ENCODE measurements at places on chromosomes 12 and 14. TPM values are rescaled to one million over a fixed set of nuclear protein-coding genes. Genes with fewer than 3 reads are reported as not detected.

The SYCP3 gene
- total RNA-seq: 0.13 TPM

The CCDC198 gene
- total RNA-seq: not detected

The SIX6 gene
- total RNA-seq: not detected

The OR4E2 gene
- total RNA-seq: not detected

The GPR84 gene
- not detected for total RNA-seq

The TSHR gene
- 0.31 TPM for total RNA-seq

The CLEC4C gene
- not detected for total RNA-seq

The DTX1 gene
- 2.2 TPM for total RNA-seq

The NEUROD4 gene
- total RNA-seq: under 0.01 TPM

The VRTN gene
- not detected for total RNA-seq

The FNTB gene
- 11.7 TPM for total RNA-seq

The CPSF6 gene
- total RNA-seq: 21.1 TPM

The OR6C6 gene
- not detected for total RNA-seq

The AACS gene
- 22.9 TPM for total RNA-seq

The GCN1 gene
- total RNA-seq: 43.5 TPM

The TMCC3 gene
- total RNA-seq: 16.3 TPM

The TMEM132C gene
- total RNA-seq: 0.89 TPM

The MYBPC1 gene
- 2,328 TPM for total RNA-seq

The PTCSC3 gene
- not detected for total RNA-seq

The RFX4 gene
- 0.09 TPM for total RNA-seq

The CAPZA3 gene
- total RNA-seq: not detected

The ITGA7 gene
- total RNA-seq: 255 TPM

The KDM2B gene
- total RNA-seq: 15.3 TPM

The SOAT2 gene
- total RNA-seq: 0.04 TPM

The PCED1B gene
- 0.22 TPM for total RNA-seq

The GSG1 gene
- 6.3 TPM for total RNA-seq

The AHNAK2 gene
- 21.6 TPM for total RNA-seq

The INSM2 gene
- total RNA-seq: not detected

The LMNTD1 gene
- total RNA-seq: 0.18 TPM

The FGD4 gene
- total RNA-seq: 35.4 TPM

The COCH gene
- 6.3 TPM for total RNA-seq

The BDKRB1 gene
- 0.53 TPM for total RNA-seq

The RNASE4 gene
- 18.4 TPM for total RNA-seq

The FLRT2 gene
- 78.3 TPM for total RNA-seq

The PYM1 gene
- 22.2 TPM for total RNA-seq

The RAD9B gene
- 3.5 TPM for total RNA-seq

The TPH2 gene
- total RNA-seq: not detected

The DACT1 gene
- total RNA-seq: 26.6 TPM

The HOXC4 gene
- 10.1 TPM for total RNA-seq

The GALC gene
- 18.5 TPM for total RNA-seq

The TAS2R8 gene
- total RNA-seq: 0.04 TPM

The SYT1 gene
- 2.5 TPM for total RNA-seq

Data from muscle of leg (tissue), 16 donors.